AG08395 (cell line): ENCODE measurements at places on chromosomes 2 and 18.
A peak's percentile ranks its signal among the peaks of the same experiment; 100 is the strongest.

DNA sequence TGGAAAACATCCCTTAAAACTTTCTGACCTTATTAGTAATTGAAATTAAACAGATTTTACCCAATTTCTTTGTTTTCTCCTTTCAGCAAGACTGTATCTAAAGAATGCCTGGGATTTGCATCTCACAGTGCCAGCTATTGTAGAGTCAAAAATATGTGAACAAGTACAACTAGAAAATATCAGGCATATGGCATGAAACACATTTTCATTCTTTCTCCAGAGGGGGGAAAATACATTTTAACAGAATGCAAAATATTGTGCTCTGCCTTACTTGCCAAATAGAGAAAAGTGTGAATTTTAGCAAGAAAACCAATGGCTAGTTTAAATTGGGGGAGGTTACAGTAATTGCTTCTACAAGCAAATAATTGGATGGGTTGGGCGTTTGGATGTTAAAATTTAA lies 366.6 kb upstream of the FIGN start:
- no peak for DNase-seq

DNA sequence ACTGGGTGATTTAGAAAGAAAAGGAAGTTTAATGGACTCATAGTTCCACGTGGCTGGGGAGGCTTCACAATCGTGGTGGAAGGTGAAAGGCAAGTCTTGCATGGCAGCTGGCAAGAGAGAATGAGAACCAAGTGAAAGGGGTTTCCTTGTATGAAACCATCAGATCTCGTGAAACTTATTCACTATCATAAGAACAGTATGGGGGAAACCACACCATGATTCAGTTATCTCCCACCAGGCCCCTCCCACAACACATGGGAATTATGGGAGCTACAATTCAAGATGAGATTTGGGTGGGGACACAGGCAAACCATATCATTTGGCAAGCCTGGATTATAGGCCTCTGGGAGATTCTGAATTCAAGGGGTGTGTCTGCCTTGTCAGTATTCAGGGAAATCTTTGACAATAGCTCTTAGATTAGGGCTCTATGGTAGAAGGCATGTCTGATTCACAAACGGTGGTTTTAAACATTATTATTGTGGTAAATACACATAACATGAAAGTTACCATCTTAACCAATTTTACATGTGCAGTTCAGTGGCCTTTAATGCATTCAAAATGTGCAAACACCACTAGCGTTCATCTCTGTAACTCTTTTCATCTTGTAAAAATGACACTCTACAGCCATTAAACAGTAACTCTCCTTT lies 15.3 kb upstream of the PLB1 start:
- DNase-seq = no peak

GRCh38 chr2:177900082-177900481 lies 172.5 kb downstream of the PDE11A start:
- DNase-seq = no peak

DNA sequence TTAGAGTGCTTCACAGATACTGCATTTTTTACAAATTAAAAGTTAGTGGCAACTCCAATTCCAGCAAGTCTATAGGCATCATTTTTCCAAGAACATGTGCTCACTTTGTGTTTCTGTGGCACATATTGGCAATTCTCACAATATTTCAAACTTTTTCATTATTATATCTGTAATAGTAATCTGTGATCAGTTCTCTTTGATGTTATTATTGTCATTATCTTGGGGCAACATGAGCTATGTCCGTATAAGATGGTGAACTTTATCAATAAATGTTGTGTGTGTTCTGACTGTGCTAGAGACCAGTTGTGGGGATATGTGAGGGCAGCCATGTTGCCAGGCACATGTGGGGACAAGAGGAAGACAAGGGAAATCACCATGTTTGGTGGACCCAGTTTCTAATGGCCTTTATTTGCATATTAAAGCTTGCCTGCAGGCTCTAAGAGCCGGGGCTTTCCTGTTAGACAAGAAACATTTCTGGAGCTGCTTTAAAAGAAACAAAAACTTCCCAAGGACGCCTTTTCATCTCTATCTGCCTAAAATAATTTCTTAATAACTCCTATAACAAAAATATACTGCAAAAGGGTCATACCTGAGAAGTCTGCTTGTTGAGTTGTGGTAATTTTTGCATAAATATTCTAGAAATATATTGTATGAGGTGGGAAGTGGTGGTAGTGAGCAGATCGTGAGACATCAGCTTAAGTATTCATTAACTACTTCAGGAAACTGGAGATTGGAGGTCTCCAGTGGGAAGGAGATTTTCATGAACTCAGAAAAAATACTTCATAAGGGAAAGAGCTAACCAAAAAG lies 37.2 kb downstream of the KYNU start:
- DNase-seq = no peak

DNA sequence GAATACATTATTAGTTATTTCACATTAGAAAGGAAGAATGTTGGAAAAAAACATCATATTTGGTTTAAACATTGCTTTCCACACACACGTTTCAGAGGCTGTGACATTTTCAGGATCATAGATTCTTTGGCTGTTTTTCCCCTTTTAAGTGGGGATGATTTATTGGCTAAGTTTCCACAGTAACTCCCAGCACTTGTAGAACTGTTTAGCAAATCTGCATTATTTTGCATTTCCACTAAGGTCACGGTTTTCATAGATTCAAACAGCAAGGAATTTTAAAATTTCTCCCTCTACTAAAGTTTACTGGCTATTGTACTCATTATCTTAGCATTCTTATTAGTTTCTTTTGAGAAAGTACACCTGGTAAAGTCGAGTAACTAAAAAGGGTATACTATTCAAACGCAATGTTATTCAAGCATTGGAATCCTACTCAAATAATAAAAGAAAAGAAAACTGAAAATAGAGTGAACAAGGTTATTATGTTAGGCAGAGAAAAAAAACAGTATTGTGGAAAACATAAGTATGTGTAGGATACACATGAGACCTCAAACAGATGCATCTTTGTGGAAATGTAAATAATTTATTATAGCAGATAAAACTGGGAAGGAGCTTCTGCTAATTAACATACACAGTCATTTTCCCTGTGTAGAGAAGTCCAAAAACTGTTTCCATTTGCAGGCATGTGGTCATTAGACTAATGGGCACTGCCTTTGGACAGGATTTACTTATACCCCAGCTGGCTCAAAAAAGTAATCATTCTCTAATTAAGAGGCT lies 633.8 kb downstream of the NRXN1 start:
- no peak for DNase-seq

DNA sequence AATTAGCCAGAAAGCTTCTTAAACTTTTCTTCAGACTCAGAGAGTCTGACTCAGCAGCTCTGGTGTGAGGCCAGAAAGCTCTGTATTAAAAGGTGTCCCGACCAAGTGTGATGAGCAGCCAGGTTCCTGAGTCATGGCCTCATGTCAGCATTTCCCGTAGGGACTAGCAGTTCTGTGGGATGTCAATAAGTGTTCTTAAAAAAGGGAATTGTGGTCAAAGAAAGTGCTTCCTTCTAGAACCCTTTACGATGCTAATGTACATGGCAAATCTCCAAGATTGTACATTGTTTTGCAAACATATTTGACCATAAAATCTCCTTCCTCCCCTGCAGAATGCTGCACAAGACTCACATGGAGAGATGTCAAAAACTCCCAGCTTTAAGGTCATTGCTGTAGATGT lies 80.1 kb downstream of the PLA2R1 start:
- DNase-seq = peak; percentile 82

DNA sequence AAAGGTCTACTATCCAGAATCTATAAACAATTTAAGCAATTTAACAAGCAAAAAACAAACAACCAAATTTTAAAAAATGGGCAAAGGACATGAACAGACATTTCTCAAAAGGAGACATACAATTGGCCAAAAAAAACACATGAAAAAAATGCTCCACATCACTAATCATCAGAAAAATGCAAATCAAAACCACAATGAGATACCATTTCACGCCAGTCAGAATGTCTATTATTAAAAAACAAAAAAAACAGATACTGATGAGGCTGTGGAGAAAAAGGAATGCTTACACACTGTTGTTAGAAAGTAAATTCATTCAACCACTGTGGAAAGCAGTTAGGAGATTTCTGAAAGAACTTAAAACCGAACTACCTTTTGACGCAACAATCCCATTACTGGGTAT lies 66.4 kb upstream of the SESTD1 start:
- no peak for DNase-seq

DNA sequence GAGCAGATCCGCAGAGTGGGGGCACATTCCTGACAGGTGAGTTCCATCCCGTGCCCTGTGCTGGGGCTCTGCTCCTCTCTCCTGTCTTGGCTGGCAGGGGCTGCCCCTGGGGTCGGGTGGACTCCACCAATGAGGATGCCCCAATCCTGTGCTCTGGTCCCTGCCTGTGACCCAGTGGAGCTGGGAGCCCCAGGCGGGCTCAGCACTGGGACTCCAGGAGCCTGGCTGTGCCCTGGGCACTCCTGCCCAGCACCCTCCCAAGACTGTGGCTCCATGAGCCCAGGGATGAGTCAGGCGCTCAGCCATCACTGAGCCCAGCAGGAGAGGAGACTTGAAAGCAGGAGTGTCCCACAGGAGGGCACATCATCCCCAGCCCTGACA lies 53.9 kb downstream of the MBP start:
- DNase-seq = no peak

- DNase-seq = no peak
Measured at GRCh38 chr18:43524260-43524659, 247.0 kb upstream of the SYT4 start.

- DNase-seq = peak; percentile 40
Measured at GRCh38 chr2:88188748-88189147, 18.6 kb downstream of the THNSL2 start.
